GM04503 (cell line): ENCODE measurements at places on chromosomes 7 and 10.
A peak's percentile ranks its signal among the peaks of the same experiment; 100 is the strongest.

- no peak for DNase-seq
Measured at GRCh38 chr10:62037166-62037831, 135.8 kb downstream of the ARID5B start.

DNA sequence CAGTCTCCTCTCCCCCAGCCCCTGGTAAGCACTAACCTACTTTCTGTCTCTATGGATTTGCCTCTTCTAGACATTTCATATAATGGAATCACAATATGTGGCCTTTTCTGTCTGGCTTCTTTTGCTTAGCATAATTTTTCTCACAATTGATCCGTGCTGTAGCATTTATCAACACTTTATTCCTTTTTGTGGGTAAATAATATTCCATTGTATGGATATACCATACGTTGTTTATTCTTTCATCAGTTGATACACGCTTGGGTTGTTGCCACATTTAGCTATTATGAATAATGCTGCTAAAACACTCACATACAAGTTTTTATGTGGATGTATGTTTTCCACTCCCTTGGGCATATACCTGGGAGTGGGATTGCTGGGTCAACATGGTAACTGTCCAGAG, 25.8 kb downstream of the MCM10 start:
- no peak for DNase-seq

DNA sequence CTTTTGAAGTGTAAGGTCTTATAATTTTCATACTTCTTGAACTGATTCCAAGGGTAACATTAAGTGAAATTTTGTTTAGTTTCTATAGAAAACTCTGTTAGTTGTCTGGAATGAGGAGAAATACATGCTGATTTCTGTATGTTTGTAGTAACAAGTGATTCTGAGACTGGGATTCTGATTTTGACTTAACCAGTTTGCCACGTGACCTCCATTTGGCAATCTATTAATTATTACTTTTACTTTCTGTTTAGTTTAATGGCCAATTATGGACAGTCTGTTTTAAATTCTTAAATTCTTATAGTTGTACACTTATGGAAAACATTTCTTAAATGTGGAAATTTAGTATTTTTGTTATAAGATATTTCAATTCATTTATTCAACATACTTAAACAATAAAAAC, 163.1 kb downstream of the ADK start:
- DNase-seq, result no peak

- peak; percentile 55 for DNase-seq
Measured at GRCh38 chr10:126242397-126243260, 145.6 kb downstream of the ADAM12 start.

GRCh38 chr7:22074897-22075296, 129.2 kb upstream of the CDCA7L start:
- DNase-seq, result no peak

- DNase-seq, result no peak
Measured at GRCh38 chr10:86288695-86289576, 77.7 kb downstream of the GRID1 start.

- DNase-seq, result no peak
Measured at GRCh38 chr10:115093286-115093775, at the start of gene ATRNL1. TSS of gene ATRNL1 (plus strand) at chr10:115093365. CDS start at chr10:115093751, 386 bp downstream.

GRCh38 chr7:100692578-100692961, 1.5 kb downstream of the GIGYF1 start:
- DNase-seq, result no peak

GRCh38 chr7:144884896-144885295, 49.0 kb upstream of the TPK1 start:
- no peak for DNase-seq

DNA sequence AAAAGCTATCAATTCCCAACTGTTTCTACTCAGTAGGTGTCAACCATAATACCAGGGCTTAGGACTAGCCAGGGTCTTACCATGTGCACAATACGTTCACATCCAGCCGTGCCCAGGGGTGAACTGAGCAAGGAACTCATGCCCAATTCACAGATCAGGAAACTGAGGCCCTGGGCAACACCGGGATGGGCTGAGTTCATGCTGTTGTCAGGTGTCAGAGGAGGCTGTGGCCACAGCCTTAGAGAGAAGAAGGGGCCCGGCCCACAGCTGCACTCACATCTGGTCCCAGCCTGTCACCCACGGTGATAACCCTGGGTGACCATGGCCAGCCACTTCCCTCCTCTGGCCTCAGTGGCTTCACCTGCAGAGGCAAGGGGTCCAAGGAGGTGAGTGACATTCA, 92.0 kb downstream of the FAM53B start:
- no peak for DNase-seq

DNA sequence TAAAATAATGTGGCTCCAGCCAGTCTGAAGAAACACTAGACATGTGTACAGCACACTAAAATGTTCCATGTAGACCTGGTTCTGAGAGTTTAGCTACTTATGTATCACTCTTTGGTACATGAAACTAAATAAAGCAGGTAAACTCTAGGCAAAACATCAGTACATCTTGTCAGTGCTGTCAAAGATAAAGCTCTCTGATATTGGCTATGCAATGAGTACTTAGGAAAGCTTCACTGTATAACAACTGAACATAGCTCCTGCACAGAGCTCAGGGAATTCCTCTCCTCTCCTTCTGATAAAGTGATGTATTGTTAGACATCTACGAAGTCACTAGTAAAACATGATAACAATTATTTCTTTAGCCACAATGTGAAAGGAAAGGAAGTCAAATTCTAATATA, 3.5 kb downstream of the LRRN3 start:
- no peak for DNase-seq

DNA sequence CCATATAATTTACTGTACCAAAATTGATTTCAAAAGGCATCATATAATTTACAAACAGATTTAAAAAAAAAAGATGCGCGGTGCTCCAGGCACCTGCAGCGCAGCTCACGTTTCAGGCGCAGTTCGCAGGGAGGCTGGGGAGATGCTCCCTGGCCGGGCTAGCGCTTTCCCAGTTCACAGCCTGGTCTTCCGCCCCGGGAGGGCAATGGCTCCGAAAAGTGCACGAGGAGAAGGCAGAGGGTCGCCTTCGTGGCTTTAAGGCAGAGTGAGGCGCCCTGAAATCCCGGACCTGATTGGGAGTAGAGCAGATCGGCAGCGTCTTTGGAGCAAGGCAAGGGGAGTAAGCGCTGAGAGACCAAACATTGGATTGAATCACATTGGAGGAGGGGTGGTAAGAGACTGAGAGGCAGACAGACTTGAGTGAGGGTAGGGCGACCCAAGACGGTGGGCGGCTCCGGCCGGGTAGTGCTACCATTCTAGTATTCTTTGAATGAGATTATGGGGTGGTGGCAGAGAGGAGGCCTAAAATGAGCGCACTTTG, 1.5 kb downstream of the NEUROG3 start:
- DNase-seq, result no peak

- DNase-seq, result no peak
Measured at GRCh38 chr10:59688921-59689351, 20.7 kb downstream of the SLC16A9 start.

GRCh38 chr7:29115753-29116152, 30.6 kb downstream of the CPVL start:
- DNase-seq, result no peak

GRCh38 chr10:129810-130209, 5.4 kb upstream of the ZMYND11 start:
- DNase-seq, result no peak

DNA sequence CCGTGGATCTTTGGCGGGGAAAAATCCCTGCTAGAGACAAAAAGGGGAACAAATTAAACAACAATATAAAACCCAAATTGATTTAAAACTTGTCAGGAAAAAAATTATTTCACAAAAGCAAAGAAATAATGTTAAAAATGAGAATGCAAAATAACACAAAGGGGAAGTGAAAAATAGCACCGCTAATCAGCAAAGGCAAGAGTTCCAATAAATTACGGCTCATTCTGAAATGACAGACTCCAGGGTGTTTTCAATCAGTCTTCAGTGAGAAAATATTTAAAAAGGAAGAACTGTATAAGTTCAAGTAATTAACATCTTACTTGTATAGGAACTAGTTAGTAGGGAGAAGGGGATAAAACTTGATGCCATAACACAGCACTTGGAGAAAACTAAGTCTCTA, 336.8 kb downstream of the LRRTM3 start:
- DNase-seq, result no peak

- no peak for DNase-seq
Measured at GRCh38 chr7:93530701-93531100, 43.8 kb downstream of the CALCR start.

DNA sequence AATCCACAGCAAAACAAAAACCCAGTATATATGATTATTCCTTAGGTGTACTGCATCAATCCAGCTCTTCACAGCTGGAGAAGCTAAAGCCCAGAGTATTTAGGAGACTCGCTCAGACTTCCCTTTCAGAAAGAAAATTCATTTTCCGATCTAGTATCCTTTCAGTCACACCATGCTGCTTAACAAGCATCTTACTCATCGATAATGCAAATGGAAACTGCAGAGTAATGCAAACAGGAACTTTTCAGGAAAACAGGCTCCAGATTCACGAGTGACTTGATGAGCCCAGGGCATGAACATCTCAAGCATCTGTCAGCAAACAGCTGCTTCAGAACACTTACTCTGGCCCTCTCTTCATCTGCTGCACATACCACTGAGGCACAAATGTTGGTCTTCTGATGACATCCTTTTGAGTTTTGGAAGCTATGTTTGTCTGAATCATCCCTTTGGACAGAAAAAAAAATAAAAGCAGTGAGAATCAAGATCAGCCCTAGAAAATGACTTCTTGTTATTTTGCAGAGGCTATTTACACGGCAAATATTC, 24.9 kb upstream of the ZC3HAV1L start:
- no peak for DNase-seq

- no peak for DNase-seq
Measured at GRCh38 chr10:33335801-33336581, 1.5 kb upstream of the NRP1 start.

DNA sequence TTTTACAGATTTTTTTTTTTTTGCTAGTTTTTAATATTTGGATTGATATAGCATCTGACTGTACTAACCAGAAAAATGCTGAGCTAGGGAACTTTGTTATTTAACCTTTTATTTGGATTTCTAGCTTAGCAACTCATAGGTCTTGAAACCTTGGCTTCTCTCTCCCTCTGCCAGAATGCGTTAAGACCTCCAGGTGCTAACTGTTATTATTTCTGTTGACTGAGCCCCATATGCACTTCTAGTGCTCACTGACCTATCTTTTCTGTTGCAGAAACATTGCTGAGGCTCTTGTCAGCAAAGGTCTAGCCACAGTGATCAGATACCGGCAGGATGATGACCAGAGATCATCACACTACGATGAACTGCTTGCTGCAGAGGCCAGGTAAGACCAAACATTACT, 143.6 kb downstream of the LRRC4 start:
- DNase-seq, result no peak

DNA sequence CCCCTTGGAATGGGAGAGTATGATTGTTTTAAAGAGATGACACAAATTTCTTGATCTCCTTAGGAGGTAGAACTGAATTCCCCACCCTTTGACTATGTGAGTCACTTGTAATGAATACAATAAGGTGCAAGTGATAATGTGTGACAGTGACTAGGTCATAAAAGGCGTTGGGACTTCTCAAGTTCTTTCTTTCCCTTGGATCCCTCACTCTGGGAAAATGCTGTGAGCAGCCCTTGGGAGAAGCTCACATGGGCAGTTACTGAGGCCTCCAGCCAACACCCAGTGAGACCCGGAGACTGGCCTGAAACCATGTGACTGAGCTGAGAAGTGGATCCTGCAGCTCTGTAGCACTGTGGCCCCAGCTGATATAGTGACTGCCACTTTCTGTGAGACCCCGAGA, 66.4 kb upstream of the FAM180A start:
- DNase-seq, result no peak

- DNase-seq, result no peak
Measured at GRCh38 chr7:103446049-103446520, at the start of gene SLC26A5. TSS of gene SLC26A5 (minus strand) at chr7:103446207. CDS start at chr7:103421514, 24,693 bp downstream.

- no peak for DNase-seq
Measured at GRCh38 chr10:34299105-34299611, 515.9 kb downstream of the PARD3 start.

DNA sequence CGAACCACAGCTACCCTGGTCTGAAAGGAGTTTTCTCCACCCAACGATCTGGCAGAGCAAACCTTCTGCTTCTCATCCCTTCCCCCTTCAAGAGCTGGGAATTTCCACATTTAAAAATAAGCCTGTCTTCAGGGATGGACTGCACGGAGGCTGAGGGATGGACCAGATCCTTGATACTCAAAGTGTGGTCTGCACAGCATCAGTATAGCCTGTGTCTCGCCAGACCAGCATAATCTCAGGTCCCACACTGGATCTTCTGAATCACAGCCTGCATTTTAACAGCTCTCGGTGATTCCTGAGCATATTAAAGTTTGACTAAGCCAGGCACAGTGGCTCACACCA, 7.1 kb downstream of the KCNMA1 start:
- no peak for DNase-seq

DNA sequence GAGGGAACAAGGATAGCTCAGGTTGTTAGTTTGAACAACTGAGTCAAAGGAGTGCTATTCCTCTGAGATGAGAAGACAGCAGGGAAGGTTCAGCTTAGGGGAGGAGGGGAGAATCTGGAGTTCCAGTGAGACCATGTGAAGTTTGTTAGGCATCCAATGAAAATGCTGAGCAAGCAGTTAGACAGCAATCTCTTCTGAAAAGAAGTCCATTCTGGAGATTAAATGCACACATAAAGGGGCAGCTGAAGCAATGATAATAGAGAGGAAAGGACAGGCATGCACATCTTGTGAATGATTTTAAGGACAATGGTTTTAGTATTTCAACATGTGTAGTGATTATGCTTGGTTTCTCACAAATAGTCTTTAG, 89.7 kb upstream of the GHITM start:
- DNase-seq, result no peak

- DNase-seq, result no peak
Measured at GRCh38 chr7:32679192-32679591, 183.9 kb downstream of the AVL9 start.

GRCh38 chr7:129859183-129859582, 93.6 kb downstream of the UBE2H start:
- DNase-seq, result no peak

DNA sequence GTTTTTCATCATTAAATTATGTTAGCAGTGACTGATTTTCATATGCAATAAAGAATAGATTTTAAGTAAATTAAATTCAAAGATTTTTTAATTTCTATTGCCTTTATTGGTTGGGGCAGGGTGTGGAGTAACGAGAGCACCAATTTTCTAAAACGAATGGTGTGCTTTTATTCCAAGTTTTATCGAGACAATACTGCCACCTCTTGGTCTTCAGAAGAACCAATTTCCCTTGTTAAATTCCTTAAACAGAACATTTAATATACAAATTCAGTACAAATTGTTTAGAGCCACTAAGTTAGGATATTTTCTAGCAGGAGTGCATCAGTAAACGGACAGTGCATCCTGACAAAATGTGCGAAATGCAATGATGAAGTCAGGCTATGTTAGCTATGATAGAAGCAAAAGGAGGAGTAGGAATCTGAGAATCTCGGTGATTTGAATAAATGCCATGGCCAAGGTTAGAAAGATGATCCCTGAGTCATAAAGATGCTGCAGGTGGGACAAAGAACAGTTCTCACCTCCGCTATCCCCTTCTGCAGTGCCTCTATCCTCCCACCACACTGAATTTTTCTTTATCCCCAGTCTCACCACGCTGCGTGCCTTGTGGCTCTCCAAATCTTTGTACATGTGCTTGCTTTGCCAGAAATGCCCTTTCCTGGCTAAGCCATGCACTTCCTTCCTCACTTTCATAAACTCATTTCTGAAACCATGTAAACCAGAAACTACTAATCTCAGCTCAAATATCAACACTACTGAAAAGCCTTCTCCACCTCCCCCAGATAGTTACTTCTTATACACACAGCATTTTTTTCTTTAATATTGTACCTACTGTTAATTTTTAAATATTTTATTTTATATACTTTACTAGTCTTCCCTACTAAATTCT, 31.9 kb upstream of the AGBL3 start:
- DNase-seq, result no peak
